ENCODE measurements at places on chromosomes 6 and 20.

DNA sequence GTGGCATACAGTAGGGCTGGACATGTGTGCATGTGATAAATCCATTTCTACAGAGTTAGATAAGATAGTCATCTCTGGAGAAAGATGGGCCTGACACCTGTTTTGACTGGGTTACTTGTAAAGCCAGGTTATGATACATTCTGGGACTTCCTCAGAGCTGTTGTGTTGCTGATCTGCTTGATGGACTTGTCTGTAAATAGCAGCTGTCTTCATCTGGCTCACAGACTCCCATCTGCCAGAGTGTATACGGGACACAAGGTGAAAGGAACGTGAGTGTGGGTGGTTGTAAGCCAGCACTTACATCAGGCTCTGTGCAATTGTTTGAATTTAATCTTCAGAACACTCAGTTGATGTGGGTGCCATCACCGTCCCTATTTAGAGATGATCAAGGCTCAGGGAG is 49.8 kb downstream of the ZDHHC14 start:
- DNase-seq: no peak

- DNase-seq: no peak
Observed at GRCh38 chr6:17881085-17881858, 106.2 kb downstream of the KIF13A start.

DNA sequence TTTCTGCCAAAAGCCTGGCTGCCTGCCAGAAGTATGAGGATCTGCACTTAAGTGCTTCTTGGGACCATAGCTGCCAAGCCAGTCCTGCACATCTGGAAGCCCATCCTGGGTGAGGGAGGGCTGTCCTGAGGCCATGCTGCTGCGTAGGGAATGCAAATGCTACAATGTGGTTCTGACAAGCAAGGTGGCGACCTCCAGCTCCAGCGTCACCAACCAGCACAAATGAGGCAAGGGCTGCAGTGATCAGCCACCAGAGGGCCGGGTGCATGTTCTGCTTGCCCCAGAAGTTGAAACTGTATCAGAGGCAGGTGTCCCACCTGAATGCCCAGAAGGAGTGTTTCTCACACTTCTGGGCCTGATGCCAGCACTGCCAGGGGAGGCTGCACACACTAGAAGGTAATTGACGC is 99.1 kb upstream of the KCNQ5 start:
- DNase-seq: no peak

DNA sequence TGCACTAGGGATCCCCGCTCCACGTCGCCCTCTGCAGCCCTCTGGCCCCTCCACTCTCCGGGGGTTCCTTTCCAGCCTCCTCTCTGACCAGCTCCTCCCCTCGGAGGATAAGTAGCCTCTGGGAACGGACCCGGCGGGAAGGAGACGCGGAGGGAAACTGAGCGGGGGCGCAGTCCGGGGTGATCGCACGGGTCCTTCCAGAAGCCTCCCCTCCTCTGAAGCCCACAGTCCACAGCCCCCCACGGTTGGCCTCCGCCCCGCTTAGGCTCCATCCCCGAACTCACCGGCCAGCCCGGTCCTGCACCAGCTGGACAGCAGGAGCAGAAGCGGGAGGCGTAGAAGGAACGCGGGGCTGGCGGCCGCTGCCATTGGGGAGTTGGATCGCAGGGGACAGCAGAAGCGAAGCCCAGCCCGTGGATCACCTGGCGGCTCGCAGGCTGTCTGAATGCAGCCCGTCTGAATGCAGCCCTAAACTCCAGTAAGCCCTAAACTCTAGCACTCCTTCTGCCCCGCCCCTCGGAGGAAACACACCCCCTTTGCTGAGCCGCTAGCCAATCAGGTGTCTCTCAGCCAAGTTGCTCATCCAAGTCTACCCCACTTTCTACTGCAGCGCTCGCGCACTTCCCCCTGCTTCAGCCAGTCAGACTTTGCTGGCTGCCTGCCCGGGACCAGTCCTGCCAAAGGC is at the start of gene RAET1G:
Gene RAET1G, minus strand, starts transcription at position 480 of the 685 bp plus-strand sequence. Its CDS starts 111 bp downstream, at position 369.
- DNase-seq: peak; percentile 95

DNA sequence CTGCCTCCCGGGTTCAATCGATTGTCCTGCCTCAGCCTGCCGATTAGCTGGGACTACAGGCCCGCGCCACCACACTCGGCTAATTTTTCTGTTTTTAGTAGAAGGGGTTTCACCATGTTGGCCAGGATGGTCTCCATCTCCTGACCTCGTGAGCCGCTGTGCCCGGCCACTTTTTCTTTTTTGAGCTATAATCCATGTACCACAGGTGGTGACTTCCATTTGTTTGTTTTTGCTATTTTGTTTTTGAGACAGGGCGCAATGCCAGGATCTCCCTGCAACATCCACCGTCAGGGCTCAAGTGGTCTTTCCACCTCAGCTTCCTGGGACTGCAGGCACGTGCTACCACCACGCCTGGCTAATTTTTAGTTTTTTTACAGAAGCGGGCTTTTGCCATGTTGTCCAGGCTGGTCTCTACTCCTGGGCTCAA is 8.5 kb downstream of the HSPA1B start:
- DNase-seq: no peak

DNA sequence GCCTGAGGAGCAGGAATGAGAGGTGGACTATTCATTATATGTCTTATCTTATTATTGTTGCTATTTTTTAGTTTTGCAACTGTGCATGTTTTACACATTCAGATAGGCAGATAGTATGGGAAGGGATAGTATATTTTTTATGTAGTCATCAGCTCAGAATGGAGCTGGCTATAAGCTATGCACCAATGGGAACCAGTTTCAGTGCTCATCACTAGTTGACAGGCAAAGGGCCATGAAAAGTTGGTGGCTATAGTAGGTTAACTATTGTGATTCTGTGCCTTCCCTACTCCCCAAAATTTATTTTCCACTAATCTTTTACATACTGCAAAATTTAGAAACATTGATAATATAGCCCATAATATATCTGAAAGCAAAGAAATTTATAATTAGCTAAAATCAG is 5.3 kb upstream of the UBD start:
- no peak for DNase-seq

DNA sequence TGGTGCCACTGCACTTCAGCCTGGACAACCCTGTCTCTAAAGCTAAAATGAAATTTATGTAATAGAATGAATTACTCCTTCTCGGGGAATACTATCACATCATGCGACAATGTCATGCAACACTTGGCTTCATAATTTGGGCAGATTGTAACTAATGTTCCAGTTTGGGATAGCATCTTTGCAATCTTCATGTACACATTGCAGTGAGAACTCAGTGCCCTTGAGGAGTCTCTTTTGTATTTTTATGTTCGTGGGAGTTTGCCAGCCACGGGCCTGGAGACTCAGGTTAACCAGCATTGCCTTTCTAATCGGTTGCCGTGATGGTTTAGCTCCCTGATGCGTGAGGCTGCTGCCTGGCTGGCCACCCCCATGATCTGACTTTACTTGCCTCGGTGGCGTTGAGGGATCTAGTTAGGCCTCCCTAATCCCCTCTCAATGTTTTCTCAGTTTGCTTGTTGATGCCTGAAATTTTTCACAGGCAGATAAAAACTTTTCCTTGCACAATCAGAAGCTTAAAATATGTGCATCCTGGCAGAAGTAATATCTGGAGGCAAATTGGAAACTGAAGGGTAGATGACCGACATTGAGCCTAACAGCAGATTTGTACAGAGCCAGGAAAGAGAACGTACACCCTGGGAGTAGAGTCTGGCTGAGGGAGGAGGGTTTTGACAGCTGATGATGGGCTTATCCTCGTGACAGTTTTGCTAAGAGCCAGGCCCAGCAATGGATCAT is 2.4 kb downstream of the GMPR start:
- DNase-seq: no peak

All from fibroblast of the aortic adventitia (primary cell).